ENCODE measurements at places on chromosomes 11 and 22.

DNA sequence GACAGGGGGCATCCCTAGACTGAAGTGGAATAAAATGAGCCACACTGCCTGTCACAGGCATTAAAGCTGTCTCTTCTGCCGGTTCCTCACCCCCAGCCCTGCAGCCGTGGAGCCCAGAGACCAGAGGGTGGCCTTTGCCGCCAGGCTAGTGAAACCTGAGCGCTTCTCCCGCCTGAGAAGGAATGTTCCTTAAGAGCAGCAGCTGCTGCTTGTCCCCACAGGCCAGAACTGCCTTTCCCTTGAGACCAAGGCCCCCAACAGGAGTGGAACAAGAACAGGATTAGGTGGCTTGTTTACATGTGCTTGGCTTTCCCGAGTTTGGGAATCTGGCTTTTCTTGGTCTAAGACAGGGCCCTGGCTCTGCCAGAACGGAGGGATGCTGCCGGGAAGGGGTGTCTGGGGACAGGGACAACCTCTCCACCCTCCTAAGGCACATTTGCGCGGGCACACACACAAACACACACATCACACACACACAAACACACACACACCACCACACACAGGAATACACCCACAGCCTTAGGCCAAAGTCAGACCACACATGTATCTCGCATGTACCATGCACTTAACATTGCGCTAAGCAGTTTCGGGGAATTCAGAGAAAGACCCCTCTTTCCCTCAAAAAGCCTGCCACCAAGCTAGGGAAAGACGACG is 91.8 kb downstream of the FEZ1 start:
- no peak for DNase-seq

- peak; percentile 87 for DNase-seq
Measured at GRCh38 chr11:86592659-86593451, 79.6 kb downstream of the ME3 start.

DNA sequence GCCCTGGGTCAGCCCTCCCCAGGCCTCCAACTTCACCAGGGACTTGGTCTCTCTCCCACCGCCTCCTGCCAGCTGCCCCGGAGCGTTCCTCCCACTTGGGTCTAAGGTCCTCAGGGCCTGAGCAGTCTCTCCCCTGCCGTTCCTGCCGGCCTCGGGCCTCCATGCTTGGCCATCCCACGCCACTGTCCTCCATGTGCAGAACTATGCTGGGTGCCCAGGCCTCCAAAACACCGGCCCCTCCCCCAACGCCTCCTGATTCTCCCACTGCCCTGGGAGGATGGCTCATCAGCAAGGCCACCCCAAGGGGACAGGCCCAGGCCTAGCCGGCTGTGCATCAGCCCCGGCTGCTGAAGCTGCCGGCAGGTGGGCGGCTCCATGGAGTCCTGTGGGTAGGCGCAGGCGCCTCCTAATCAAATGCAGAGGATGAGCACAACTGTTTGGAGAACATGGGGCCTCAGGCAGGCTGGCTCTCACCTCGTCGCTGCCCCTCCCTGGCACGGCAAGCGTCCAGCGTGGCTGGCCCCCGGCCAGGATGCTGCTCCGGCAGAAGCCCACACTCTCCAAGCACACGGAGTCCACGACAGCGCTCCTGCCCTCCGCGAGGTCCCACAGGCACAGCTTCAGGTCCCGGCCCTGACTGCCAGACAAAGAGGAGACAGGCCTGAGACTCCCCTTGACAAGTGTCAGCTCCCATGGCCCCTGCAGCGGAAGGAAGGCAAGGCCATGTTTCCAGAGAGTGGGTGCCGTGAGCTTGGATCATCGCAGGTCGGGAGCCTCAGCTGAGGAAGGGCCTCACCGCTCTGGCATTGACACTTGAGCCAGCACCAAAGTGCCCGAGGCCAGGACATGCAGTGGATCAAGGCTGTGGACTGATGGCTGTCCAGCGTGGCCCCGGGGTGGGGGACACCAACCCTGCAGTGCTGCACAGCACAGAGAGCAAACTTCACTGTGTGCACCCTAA is 42.6 kb downstream of the GNB1L start:
- DNase-seq, result no peak

- DNase-seq, result no peak
Measured at GRCh38 chr11:128515826-128516778, 71.3 kb downstream of the ETS1 start.

- no peak for DNase-seq
Measured at GRCh38 chr11:28835317-28835716, 727.1 kb downstream of the METTL15 start.

DNA sequence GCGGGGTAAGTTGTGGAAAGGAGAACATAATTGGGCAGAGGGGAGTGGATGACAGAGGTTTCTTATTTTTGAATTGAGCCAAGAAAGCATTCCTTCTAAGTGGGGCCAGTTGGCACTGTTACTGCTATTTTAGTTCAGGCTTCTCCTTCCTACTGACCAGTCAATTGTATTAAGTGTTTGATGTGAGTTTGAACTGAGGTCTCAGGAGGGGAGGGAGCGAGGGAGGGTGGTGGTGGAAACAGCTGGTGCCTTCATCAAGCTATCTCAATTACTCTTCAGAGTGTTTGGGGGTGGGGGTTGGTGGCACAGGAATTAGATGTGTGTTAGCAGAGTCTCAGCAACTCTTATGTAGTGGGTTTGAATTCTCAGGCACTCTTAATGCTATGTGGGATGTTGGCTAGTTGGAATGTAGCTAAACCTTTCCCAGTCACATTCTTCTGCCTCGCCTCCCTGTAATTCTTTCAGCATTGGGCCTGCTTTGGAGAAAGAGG is 14.5 kb downstream of the CTNND1 start:
- DNase-seq, result no peak

DNA sequence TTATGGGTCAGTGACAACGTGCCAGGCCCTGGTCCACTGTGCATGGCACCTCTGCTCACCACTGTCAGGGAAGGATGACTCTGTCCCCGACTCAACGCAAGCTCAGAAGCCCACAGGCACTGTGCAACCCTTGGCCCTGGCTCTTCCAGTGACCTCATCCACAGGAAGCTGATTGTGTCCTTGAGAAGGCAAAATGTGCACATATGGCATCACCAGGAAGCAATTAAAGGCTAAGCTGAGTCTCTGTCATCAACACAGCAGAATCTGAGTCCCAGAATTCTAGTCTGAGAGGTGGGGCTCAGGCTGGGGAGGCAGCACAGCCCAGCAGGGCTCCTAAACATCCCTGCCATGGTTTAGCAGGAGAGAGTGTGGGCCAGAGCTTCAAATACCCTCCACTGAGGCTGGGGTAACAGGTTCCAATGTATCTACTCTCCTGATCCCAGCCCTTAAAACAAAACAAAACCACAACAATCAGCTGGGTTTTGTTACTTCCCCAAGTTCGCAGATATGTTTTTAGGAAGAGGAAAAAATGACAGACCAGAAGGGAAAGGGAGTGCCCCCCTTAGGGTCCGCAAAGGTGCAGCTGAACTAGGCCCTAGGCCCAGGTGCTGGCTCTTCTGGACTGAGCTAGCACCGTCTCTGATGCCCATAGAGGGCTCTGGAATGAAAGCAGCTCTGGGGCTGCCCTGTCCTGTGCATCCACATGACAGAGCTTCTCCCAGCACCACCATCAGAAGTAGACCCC is 33.5 kb upstream of the GNAZ start:
- no peak for DNase-seq

DNA sequence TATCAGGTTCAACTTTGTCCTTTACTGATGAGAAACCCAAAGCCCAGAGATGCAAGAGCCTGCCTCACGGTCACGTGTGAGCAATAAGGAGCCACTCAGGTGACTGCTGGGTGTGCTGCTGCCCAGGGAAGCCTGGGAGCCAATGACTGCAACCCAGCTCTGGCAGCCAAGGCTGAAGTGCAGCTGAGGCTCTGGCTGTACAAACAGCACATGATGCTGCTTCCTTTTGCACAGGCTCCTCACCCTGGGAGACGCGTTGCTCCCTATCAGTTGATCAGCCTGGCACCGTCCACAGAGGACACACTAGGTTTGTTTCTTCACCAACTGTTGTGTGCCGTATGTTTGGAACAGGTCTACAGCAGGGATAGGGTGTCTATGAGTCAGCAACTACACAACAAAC is 168.7 kb downstream of the EFCAB6 start:
- DNase-seq, result no peak

DNA sequence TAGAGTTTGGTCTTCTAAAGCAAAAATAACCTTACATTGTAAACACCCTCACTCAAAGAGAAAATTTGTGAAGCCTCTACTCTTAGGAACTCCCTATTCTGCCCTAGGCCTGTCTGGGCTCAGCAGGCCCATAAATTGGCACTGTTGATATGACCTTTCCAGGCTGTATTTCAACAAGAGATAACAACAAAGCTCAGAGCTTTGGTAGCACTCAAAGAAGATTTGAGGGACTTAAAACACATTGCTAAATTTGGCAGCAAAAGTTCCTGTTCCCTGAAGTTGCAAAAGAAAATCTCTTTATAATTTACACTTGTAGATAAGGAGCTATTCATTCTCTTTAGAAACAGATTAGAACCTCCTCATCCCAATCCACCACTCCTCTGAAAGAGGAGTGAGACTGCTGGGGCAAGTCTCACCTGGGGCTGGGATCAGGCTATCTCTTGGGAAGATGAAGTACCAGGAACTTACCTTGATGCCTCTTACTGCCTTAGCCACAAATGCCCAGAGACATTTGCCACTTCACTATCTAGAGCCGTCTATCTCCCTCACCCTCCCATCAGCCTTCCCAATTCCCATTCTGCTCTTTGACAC is 110.4 kb upstream of the AKIP1 start:
- no peak for DNase-seq

- DNase-seq, result no peak
Measured at GRCh38 chr11:118212781-118213191, 12.0 kb downstream of the JAML start.

DNA sequence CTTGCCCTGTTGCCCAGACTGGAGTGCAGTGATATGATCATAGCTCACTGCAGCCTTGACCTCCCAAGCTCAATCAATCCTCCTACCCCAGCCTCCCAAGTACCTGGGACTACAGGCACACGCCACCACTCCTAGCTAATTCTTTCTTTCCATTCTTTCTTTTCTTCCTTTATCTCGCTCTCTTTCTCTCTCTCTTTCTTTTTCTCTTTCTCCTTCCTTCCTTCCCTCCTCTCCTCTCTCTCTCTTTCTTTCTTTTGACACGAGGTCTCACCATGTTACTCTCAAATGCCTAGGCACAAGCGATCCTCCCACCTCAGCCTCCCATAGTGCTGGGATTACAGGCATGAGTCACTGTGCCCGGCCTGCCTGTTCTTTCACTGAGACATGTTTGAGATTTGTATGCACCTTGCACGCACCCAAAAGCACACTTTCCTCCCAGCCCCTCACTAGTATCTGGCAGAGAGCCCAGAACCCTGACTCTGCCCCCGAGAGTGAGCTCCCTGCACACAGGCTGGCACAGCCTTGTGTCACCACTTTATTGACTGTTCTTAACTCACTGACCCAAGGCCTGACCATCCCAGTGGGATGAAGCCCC is 56.8 kb downstream of the CD6 start:
- DNase-seq, result peak; percentile 57

- no peak for DNase-seq
Measured at GRCh38 chr11:65067446-65067845, 9.1 kb upstream of the NAALADL1 start.

DNA sequence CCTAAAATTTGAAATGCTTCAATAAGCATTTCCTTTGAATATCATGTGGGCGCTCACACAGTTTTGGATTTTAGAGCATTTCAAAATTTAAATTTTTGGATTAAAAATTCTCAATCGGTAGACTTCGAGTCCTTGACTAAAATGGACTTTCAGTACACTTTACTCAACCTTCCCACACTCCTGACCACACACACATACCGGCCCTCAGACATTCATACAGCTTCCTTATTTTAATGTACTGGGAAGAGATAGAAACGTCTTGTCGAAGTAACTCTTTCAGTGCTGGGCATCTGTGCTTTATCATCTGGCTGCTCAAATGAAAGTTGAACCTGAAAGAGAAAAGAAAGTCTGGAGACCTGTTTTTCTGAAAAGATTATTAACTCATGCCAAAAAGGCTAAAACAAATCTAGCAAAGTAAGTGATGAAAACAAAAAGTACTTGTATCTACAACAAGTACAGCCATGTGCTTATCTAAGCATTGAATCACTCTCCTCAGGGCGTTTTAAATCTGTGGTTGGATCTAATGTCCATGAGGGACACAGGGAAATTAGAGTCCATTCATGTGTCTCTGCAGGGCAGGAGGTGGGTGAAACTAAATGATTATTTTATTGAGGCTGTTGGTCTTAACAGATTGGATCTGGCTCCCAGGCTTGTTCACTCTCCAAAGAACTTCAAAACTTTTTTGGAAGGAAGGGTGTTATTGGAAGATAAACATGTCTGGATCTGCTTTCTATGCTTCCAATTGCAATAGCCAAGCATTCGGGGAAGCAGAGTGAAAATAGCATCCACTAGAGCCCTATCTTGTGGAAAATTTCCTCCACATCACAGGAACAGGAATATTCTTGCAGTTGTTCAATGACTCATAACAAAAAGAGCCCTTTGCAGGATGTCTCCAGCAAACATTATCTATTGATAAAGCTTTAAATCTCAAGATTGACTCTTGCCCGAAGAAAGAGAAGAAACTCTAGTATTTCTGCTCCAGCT is 47.0 kb downstream of the CARD18 start:
- DNase-seq, result no peak

- DNase-seq, result no peak
Measured at GRCh38 chr11:31687861-31688260, 123.3 kb downstream of the PAX6 start.

GRCh38 chr11:12142909-12143308 is 32.5 kb downstream of the MICAL2 start:
- no peak for DNase-seq

- no peak for DNase-seq
Measured at GRCh38 chr11:119419834-119420492, 3.0 kb downstream of the THY1 start.

DNA sequence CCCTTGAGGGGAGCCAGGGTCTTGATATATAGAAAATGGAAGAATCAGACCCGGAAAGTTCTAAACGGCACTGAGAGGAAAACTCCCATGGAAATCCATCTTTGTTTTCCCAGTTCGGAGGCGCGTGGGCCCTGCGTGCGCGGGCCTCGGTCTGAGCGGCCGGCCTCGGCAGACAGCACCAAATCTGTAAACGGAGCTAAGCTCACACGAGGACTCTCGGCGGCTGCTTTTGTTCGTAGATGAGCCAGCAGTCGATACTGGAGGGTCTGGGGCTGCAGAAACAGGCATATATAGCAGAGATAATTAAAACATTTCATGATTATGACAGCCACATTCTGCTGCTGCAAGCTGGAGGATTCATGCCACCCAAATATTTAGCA is 68.5 kb upstream of the PPARA start:
- DNase-seq, result no peak

DNA sequence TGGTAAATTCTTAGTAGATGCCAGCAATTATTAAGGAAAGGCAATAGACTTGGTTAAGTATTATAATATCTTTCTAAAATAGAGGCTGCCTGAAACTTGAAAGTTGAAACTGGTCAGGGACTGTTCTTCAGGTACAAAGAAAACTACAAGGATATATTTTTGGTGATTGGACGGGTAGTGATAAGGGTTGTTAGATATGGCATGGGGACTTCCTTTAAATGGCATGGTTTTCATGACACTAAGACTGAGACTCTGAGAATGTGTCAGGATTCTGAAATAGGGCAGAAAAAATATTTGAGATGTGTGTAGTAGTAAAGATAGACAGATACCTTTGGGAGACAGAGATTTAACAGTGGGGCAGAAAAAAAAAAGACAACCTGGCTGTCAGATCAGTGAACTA is 108.4 kb upstream of the SLC5A12 start:
- DNase-seq, result no peak

- DNase-seq, result no peak
Measured at GRCh38 chr11:105598371-105598770, 11.5 kb upstream of the GRIA4 start.

Measured in stimulated activated CD4-positive, alpha-beta T cell treated with anti-CD3 and anti-CD28 coated beads, TNF-alpha, amount 100 ng/mL, for 48 hours (primary cell).